ENCODE measurements at places on chromosomes 2 and 18.

GRCh38 chr18:26656944-26657536 lies 108.7 kb upstream of the KCTD1 start:
- DNase-seq = peak; percentile 33

- DNase-seq = peak; percentile 71
Measured at GRCh38 chr18:4888251-4889040, 308.6 kb downstream of the AKAIN1 start.

DNA sequence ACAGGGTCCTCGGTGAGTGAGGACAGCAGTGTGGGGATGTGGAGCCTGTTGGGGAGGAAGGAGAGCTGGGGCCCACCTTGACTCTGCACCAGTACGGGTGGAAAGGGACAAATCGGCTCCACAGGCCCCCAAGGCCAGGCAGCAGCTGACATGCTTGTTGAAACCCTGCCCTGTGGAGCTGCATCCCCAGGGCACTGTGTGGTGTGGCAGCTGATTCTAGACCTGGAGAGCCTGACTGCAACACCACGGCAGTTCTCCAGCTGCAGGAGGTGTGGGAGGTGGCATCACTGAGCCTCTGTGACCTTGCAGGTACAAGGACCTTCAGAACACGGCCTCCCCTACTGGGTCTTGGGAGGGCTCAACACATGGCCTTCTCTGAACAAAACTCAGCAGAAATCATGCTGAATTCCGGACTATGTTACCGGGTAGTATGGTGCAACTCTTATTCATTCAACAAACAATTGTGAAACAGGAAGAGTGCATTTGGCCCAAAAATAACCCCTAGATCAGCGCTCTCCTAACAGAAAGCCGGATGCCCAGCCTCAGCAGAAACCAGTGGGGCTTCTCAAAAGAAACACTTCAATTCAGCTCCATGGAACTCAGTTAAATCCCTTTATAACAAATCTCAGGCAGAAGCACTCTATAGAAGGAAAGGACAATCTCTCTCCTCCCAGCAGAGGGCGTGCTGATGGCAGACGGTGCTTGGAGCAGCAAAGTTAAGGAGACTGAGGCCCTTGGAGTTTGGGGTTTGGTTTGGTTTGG lies 104.4 kb upstream of the SALL3 start:
- DNase-seq = peak; percentile 58

- no peak for DNase-seq
Measured at GRCh38 chr2:174157053-174157452, 91.3 kb downstream of the OLA1 start.

- peak; percentile 58 for DNase-seq
Measured at GRCh38 chr2:90069290-90069894, 1377.9 kb downstream of the RPIA start.

DNA sequence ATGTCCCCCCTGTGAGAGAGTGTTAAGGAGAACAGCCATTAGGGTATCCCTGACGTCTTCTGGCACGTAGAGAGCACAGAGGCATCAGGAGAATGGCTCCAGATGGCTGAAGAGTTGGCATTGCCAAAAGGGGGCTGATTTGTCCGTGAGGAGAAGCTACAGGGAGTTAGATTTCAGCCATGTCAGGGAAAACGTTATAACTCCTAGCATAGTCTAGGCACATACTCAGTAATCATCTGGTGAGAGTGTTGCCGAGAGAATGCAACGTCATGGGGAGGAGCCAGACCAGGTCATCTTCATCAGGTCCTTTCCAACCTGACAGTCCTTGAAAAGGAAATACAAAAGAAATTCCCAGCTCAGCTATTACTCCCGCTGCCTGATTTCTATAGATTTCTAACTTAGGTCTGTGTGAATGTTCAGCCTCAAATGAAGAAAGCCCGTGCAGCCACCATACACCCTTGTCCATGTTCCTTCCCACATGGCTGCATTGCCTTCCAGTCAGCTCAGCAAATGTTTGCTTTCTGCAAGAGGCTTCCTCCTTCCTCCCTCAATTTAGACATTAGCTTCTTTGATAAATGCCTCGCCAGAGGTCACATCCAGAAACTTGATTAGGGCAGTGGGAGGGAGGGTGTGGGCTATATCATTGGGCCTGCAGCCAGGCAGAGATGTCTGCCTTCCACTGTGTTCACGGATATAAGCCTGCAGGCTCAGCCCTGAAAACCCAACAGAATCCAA lies 93.0 kb downstream of the STPG4 start:
- no peak for DNase-seq

DNA sequence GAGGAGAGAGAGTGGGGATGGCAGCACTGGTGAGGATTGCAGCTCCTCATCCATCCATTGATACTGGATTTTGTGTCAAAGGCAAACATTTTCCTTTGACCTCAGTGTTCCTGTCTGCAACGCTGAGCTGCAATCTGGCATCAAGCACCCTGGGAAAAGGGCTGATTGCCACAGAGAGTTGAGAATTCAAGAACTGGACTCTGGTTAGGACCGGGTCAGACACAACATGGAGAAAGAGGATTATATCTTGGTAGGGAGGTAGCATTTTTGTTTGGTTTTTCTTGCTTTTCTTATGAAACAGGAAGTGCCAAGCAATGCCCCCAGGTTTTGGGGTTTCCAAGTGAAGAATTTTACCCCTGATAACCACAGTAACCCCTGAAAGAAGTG lies 81.9 kb upstream of the PKDCC start:
- DNase-seq = no peak

DNA sequence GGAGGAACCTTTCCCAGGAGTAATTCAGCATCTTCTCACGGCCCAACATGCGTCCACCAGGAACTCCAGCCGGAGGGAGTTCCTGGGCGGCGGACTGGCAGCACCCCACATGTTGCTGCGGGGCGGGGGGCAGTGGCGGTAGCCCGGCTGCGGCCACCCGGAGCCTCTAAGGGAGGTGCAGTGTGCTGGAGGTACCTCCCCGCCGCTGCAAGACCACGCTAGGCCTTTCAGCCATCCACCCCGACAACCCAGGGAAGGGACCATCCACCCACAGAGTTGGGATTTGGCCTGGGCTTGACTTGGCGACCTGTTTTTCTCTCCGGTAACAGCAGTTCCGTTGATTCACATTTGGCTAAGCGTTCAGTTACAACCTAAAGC lies 625 bp downstream of the LYPD6 start:
- DNase-seq = no peak

- DNase-seq = peak; percentile 57
Measured at GRCh38 chr2:173171924-173172643, 96.4 kb downstream of the MAP3K20 start.

- no peak for DNase-seq
Measured at GRCh38 chr2:25586726-25587144, 86.6 kb downstream of the DTNB start.

DNA sequence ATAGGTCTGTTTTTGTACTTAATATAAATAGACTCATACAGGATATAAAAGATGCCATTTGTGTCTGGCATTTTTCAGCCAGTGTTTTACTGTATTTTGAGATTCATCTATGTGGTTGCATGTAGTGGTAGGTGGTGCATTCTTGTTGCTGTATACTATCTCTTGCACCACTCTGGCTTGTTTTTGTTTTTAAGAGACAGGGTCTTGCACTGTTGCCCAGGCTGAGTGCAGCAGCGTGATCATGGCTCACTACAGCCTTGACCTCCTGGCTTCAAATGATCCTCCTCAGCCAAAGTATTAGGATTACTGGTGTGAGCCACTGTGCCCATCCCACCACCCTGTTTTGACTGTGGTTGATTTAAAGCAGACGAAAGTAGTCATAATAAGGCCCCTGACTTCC lies 12.6 kb downstream of the HK2 start:
- no peak for DNase-seq

DNA sequence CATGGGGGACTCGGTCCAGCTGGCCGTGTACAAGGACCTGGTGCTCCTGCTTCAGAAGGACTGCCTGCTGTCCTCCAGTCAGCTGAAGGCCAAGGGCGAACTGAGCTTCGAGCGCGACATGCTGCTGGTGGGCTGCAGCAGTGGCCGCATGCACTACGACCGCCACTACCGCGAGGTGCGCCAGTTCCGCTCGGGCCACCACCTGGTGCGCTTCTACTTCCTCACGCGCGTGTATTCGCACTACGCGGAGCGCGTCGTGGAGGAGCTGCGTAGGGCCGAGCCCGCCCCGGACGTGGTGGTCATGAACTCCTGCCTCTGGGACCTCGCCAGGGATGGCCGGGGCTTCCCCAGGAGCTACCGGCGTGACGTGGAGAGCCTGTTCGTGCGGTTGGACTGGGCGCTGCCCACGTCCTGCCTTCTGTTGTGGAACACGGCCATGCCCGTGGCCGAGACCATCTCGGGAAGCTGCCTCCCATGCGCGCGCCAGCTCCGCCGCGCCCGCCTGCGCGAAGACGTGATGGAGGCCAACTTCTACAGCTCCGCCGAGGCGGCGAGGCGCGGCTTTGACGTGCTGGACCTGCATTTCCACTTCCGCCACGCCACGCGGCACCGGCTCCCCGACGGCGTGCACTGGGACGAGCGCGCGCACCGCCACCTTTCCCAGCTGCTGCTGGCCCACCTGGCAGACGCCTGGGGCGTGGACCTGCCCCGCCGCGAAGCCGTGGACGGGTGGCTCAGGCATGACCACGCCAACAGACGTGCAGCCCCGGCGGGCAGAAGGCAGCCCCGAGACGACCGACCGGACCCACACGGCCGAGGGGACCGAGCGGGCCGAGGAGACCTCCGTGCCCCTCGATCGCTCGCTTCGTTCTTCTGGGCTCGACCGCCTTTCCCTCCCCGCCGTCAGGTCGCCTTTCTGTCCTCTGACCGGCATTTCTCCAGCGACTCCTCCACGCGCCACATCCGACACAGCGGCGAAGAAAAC lies 293.9 kb upstream of the ERBB4 start:
- no peak for DNase-seq

DNA sequence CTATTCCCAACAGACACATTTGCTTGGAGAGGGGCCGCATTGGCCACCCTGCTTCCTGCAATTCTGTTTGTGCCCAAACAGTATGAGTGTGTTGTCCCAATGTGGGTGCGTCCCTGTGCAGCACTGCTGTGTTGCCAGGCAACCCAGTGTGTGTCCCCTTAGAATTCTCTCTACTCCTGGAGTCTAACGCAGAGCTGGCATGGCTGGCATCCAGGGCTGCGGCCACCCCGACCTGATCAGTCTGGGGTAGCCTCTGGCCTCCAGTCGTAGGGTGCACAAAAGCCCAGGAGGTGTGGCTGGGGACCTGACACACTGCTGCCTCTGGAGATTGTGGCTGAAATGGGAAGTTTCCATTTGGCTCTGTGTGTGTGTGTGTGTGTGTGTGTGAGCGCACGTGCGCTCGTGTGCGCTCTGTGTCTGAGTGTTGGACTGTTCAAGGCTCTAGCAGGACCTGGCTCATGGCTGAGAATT lies 48.0 kb downstream of the TEX44 start:
- DNase-seq = no peak

GRCh38 chr2:118292991-118293390 lies 204.7 kb downstream of the INSIG2 start:
- no peak for DNase-seq

- DNase-seq = no peak
Measured at GRCh38 chr2:38622210-38622609, 19.5 kb upstream of the HNRNPLL start.

- DNase-seq = no peak
Measured at GRCh38 chr2:216743781-216744180, 48.4 kb upstream of the IGFBP5 start.

DNA sequence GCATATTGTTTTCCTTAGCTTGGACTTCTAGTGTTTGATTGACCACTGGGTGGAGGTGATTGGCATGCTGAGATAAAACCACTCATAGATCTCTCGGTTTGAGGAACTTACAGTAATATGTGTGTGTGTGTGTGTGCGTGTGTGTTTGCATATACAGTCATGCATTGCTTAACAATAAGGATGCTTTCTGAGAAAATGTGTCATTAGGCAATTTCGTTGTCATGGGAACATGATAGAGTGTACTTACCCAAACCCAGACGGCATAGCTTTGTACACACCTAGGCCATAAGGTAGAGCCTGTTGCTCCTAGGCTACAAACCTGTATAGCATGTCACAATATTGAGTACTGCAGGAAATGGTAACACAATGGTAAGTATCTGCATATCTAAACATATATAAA lies 167.3 kb downstream of the NYAP2 start:
- no peak for DNase-seq

DNA sequence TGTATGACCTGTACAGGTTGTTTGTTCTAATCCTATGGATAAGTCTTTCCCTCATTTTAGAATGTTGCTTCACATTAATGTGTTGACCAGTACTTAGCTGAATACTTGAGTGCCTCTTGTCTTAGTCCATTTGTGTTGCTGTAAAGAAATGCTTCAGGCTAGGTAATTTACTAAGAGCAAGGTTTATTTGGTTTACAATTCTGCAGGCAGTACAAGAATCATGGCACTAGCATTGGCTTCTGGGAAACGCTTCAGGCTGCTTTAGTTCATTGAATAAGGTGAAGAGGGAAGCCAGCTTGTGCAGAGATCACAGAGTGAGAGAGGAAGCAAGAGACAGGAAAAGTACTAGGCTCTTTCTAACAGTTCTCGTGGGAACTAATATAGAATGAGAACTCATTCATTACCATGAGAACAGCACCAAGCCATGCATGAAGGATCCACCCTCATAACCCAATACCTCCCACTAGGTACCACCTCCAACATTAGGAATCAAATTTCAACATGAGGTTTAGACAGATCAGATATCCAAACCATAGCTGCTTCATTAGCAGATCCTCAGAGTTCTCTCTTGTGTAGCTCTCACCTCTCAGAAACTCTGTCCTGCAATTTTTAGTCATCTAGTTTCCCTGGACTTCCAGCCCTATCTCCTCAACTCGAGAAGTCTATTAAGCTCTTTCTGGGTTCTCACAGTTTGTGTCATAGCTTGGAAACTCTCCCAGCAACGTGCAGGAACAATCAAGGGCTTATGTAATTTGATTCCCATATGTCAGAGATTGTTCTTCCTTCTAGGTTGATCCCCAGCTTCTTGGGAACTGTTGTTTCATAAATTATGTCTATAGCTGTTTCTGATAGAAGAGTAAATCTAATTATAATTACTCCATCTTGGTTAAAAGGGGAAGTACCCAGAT lies 2082.3 kb upstream of the CELF4 start:
- DNase-seq = peak; percentile 93

- DNase-seq = peak; percentile 25
Measured at GRCh38 chr2:7363906-7364305, 446.7 kb downstream of the RNF144A start.

DNA sequence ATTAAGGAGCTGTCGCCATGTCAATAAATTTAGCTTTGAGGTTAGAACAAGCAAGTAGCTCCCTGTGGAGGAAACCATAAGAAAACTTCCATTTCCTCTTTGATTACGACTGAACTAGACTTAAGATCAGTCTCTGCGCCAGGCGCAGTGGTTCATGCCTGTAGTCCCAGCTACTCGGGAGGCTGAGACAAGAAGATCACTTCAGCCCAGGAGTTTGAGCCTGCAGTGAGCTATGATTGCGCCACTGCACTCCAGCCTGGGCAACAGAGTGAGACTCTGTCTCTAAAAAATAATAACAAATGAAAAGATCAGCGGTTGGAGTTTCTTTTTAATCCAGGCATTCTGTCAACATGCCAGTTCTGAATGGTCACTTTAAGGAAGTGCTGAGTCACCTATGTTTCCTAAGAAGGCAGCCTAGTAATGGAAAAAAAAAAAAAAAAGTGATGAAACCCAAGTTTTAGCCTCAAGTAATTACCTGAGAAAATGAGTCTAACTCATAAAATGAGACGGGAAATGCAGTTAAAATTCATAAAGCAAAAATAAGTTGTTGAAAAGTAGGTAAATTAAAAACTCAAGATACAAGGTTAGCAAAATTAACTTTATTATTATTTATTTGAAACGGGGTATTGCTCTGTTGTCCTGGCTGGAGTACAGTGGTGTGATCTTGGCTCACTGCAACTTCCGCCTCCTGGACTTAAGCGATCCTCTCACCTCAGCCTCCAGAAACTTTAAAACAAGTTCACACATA lies 10.2 kb downstream of the C18orf32 start:
- DNase-seq = peak; percentile 49

- DNase-seq = no peak
Measured at GRCh38 chr2:241157841-241158545, 7.7 kb downstream of the PPP1R7 start.

GRCh38 chr2:126863336-126864015 lies 35.2 kb upstream of the TEX51 start:
- DNase-seq = no peak
